ENCODE measurements at places on chromosomes 7 and 10.

DNA sequence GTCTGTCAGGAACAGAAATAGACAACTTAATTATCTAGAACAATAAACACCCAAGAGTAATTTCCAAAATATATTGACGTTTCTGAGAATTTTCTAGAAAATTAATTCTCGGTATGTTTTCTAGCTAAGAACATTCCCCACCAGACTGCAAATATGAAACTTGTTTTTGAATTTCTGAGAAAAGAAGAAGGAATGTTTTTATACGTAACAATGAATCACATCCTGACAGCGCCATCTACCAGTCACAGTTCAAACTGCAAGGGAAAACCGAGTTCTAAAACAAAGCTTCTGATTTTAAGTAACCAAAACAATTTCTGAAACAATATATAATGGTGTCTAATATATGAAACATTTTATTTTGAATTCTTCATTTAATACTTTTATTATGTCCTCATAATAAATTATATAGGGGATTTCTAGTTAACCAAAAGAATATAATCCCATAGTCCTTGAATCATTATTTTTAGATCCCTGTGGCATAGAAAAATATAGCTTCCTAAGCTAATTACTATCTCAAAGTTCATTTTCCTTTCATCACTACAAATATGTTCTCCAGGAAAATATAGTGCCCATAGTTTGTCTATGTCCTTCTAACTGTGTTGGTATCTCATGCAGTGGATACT, 34.5 kb upstream of the MEOX2 start:
- DNase-seq, result no peak

DNA sequence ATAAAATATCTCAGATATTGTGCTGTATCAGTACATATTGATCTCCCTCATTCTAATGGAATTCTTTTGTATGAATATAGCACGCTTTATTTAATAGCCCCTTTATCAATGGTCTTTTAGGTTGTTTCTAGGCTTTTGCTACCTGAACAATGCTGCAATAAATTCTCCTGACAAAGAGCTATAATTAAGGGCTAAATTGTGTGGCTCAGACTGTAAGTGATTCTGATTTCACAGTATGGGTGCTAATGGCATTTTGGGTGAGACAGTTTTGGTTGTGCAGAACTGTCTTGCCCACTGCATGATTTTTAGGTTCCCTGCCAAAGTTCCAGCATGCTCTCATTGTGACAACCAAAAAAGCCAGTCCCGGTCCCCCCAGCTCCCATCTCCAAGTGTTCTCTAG, 363.2 kb downstream of the REEP3 start:
- DNase-seq, result no peak

GRCh38 chr10:70478191-70479164, at the start of gene PALD1:
Gene PALD1 (plus strand): TSS chr10:70478767. CDS start chr10:70525952, 47,185 bp downstream.
- no peak for DNase-seq

- DNase-seq, result no peak
Observed at GRCh38 chr7:27156916-27157701, 634 bp upstream of the HOXA7 start.

GRCh38 chr7:33044401-33044718, 18.2 kb downstream of the NT5C3A start:
- DNase-seq, result no peak

GRCh38 chr10:22927661-22928403, at the start of gene ARMC3:
Gene ARMC3 (plus strand): TSS chr10:22928053. CDS start chr10:22931997, 3,944 bp downstream.
- DNase-seq, result peak; percentile 55

- no peak for DNase-seq
Observed at GRCh38 chr7:1144269-1144771, 15.7 kb downstream of the ZFAND2A start.

DNA sequence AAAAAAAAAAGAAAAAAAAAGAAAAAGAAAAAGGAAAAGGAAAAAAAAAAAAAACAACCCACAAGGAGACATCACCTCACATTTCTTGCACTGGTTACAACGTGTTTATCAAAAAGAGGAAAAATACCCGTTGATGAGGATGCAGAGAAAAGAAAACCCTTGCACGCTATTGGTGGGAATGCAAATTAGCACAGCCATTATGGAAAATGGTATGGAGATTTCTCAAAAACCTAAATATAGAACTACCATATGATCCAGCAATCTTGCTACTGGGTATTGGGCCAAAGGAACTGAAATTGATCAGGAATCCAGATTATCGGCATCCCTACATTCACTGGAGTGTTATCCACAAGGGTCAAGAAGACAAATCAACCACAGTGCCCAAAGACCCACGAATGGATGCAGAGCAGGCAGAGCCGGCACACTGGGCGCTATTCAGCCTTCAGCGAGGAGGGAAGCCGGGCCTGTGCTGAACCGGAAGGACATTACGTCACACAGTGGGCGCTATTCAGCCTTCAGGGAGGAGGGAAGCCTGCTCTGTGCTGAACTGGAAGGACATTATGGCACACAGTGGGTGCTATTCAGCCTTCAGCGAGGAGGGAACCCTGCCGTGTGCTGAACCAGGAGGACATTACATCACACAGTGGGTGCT, 258.7 kb downstream of the ZMYND11 start:
- no peak for DNase-seq

DNA sequence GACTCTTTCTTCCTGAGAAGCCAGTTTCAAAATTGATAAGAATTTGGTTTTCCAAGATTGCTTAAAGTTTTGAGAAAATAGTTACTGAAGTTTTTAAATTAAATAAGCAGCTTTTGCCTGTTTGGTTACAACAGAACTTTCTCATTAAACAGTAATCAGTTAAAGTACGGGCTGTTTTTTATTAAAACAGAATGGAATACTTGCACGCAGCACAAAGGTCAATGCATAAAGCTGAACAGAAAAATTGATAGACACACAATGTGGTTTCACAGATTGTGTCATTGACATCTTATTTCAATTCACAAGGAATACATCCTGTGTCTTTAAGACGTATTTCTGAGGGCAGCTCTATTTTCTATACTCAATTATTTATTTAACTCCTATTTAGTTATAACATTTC, 192.2 kb downstream of the PRKG1 start:
- DNase-seq, result no peak

- no peak for DNase-seq
Observed at GRCh38 chr7:51209426-51209825, 107.2 kb downstream of the COBL start.

GRCh38 chr10:132611986-132612385, 74.4 kb downstream of the INPP5A start:
- no peak for DNase-seq

DNA sequence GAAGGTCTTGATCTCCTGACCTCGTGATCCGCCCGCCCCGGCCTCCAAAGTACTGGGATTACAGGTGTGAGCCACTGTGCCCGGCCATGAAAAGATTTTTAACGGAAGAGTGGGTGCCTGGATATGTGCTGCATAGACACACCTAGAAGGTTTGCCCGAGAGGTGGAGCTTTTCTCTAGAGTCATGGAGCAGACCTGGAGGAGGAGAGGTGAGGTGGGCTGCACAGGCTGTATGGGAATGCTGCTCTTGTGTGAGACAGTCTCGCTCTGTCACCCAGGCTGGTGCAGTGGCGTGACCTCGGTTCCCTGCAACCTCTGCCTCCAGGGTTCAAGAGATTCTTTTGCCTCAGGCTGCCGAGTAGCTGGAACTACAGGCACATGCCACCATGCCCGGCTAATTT, 103.3 kb downstream of the ACTR3B start:
- DNase-seq, result no peak

DNA sequence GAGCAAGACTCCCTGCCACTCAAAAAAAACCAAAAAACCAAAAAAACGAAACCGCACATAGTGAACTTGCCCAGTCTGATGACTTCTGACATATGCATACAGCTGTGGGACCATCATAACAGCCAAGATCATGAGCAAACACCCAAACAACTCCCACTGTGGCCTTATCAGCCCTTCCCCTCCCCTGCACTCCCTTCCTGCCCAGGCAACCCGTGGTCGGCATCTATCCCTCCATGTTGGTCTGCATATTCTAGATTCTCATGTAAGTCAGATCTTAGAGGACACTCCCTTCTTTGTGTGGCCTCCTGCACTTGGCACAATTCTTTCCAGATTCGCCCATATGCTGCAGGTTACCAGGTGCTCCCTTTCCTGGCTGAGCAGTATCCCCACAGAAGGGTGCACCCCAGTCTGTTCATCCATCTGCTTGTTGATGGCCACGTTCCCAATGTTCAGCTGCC, 72.8 kb downstream of the GNA12 start:
- DNase-seq, result no peak

GRCh38 chr10:52903397-52903938, 130.9 kb upstream of the MBL2 start:
- no peak for DNase-seq

DNA sequence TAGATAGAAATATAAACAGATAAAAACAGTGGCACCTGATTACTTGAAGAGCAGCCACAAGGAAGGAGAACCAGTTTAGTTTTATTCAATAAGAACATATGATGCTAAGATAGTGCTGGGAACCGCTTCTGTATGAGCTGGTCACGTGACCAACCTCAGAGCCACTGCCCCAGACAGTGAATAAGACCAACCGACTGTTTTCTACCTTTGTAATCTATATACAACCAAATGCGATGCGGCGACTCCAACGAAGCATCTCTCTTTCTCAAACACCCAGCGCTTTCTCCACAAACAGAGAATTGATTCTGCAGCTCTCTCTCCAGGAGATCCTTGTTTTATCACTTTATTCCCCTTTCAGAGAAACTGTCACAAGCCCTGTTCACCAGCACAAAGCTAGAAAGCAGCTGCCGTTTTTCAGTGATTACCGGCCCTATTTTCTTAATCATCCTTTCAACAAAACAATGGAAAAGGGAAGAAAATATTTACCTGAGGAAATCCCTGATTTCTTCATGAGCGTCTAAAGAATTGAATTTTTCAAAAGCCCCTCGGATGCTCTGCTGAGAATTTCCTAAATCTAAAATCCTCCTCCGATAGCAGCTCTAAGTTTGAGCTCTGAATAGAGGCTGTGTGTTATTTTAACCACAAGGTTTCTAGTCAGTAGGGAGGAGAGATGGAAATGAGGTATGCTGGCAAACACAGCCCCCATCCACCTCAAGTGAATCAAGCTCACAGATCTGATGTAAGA, 55.7 kb upstream of the JCAD start:
- DNase-seq, result no peak

DNA sequence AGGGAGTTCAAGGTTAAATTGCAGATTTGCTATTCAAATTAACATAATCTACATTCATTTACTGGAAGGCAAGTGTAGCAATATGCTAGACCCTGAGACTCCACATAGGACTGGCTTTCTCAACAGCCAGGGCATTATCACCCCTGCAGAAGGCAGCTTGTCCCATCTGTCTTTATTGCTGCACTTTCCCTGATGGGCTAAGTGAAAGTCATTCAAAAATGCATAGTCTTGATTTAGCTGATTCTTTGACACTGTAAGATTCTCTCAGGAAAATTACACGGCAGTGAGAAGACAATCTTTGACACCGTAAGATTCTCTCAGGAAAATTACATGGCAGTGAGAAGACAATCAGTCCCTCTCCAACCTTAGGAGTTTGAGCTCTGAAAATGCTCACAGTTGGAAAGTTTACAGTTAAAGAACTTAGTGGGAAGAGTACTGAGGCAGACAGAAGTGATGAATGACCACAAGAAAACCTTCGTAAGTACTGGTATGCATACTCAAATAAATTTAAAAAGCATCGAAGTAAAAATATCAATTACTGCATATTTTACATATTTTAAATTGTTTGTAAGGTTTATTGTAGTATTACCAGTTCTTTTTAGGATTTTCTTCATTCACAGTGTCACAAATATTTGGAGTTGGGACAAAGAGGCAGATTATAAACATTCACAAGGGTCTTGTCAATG, 88.9 kb downstream of the RAPGEF5 start:
- no peak for DNase-seq

- no peak for DNase-seq
Observed at GRCh38 chr7:43308913-43309705, 196.7 kb downstream of the HECW1 start.

- DNase-seq, result no peak
Observed at GRCh38 chr10:100982916-100983830, 4.1 kb downstream of the MRPL43 start.

- no peak for DNase-seq
Observed at GRCh38 chr7:115838829-115839228, 191.7 kb downstream of the TFEC start.

DNA sequence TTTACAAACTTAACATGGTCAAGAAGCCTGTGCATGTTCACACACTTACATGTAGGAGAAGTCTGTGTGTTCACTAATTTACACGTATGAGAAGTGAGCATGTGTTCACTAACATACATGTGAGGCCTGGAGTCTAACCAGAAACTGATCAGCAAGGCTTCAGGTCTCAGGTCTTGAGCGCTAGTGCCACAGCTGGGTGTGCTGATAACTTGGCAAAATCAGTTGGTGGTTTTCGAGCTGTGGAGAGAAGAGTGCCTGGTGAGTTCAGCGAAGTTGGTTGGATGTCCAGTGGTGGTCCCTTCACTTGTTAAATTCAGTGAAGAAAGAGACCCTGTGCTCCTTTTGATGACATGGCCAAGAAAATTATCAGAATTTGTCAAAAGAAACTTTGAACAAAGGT, 98.7 kb downstream of the CELF2 start:
- no peak for DNase-seq

DNA sequence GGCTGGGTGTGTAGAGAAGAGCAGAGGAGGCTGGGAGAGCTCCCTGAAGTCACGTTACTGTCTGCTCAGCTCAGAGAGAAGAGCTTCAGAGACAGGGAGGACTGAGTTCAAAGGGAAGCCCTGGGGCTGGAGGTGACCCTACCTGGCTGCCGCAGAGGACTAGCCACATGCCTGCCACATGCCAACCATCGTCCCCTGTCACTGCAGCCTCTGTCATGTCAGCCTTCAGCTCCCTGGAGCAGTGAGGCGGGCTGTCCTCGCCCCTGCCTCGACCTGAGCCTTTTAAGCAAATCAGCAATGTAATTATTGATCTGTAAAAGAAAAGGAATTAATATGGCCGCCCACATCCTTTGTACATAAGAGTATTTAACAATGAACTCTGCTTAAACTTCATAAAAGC, 89.3 kb upstream of the RET start:
- DNase-seq, result no peak

DNA sequence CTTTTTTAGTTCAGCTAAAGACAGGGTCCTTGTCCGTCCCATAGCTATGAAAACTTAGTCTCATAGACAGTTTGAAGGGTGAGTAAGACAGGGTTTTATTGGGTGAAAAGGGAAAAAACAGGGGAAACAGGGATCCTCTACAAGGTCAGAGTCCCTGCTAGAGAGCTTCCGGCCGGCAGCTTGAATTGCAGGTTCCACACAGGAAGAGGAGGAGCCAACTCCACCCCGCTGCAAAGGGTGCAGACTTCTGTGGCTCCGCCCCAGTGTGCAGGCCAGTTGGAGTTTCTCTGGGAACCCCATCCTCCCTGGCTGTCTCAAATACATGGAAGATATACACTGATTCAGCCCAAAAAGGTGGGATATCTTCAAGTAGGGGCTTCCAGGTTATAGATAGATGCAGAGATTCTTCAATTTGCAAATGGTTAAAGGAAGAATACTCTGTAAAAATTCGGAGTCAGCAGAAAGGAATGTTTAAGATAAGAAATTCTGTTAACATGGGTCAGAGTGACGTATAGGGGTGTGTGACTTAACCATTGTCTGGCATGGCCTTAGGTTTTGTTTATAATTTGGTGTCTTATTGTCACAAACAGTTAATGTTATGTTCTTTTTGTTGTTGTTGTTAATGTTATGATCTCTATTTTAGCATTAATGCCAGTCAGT, 34.6 kb upstream of the HECW1 start:
- no peak for DNase-seq

- no peak for DNase-seq
Observed at GRCh38 chr7:101108330-101108857, 18.5 kb upstream of the SERPINE1 start.

- DNase-seq, result no peak
Observed at GRCh38 chr7:27771111-27771510, 31.1 kb downstream of the TAX1BP1 start.

GRCh38 chr7:106999023-106999422, 45.5 kb upstream of the PRKAR2B start:
- DNase-seq, result no peak

GRCh38 chr10:22648547-22648961, 65.8 kb downstream of the PIP4K2A start:
- no peak for DNase-seq

Measured in T-helper 1 cell (primary cell).